ENCODE measurements at places on chromosomes 11 and 22.

DNA sequence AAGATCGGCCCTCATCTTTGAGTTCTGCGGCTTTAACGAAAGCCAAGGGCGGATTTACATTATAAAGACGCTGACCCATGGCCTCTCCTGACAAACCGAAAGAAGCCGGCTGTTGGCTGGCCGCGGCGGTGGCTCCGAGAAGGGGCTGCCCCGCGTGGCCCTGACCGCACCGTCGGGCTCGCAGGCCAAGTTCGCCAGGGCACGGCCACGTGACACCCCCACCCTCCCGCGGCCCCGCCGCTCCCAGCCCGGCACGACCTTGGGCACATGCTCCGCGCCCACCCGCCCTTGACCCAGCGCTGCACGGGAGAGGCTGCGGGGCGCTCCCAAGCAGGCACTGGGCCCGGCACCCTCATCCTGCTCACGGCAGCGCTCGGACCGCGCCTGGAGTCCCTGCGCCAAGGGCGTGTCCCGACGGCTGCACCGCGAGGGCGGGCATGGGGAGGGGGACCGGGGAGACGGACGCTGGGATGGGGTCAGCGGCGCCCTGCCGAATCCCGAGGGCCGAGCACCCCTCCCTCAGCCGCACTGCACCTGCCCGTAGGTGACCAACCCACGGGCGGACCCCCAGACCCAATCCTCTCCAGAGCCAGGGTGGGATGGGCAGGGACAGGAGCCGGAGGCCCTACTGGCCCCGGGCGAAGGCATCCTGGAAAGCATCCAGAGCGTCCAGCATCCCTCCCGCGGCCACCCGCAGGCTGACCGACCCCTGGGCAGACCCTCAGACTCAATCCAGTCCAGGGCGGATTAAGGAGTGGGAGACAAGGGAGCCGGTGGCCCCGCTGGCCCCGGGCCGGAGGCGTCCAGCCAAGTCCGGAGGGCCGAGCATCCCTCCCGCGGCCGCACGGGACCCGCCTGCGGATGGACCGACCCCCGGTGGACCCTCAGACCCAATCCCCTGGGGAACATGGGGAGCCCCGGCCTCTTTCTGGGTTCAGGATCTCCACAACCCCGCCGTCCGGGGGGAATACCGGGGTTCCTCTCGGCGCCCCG lies 759 bp downstream of the CPT1A start:
- no peak for DNase-seq

DNA sequence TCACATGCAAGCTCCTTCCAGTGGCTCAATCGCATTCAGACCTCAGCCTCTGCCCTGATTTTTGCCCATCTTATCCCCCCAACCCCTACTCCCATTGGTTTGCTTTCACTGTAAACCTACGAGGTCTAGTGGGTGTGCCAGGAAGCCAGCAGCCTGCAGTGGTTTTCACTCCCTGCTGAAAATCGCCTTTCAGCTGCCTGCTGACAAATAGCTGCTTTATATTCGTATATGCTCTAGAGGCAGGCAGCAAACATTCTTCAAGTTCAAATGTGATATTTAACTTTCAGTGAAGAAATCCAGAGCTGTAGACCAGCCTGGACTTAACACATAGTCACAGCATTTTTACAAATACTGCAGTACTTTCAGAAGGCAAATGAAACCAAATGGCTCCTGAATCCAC lies 92.8 kb upstream of the APOA1 start:
- no peak for DNase-seq

- DNase-seq = no peak
Measured at GRCh38 chr11:57536947-57537619, at the start of gene SMTNL1. TSS of gene SMTNL1 (plus strand) at chr11:57537595. CDS start at chr11:57542643, 5,048 bp downstream.

GRCh38 chr11:945986-946385 lies 20.3 kb downstream of the AP2A2 start:
- DNase-seq = no peak

- no peak for DNase-seq
Measured at GRCh38 chr11:112694813-112695212, 266.4 kb upstream of the NCAM1 start.

- DNase-seq = no peak
Measured at GRCh38 chr11:126354631-126355323, 709 bp upstream of the ST3GAL4 start.

DNA sequence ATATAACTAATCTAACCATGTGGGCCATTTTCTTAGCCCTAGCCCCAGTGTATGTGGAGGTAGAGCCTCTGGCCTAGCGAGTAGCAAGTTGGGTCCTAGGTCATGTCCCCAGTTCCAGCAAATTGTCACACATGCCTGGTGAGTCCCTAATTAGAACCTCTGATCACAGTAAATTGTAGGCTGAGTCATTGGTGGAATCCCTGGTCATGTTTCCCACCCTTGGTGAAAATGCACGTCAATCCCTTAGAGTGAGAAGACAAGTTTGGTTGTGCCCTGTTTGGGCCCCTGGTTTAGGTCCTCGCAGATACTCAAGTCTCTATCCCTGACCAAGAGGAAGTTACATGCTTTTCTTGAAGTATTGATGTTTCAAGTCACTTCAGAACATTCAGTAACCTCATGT lies 46.7 kb downstream of the ATM start:
- DNase-seq = no peak

DNA sequence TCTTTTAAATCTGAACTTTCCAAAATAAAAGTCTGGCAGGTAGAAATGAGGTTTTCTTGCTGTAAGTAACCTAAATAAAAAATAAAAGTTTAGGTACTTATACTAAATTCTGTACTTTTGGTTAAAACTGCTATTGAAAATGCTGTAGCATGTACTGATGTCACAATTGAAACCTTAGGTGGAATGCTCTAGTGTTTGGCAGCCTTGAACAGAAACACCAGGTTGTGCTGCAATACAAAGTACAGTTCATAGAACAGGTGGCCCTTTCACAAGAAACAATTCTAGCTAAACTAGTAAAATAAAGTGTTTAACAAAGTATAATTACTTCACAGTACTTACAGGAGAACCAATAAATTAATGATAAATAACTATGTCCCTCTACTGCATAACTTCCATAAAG lies 25.1 kb downstream of the NPAT start:
- no peak for DNase-seq

DNA sequence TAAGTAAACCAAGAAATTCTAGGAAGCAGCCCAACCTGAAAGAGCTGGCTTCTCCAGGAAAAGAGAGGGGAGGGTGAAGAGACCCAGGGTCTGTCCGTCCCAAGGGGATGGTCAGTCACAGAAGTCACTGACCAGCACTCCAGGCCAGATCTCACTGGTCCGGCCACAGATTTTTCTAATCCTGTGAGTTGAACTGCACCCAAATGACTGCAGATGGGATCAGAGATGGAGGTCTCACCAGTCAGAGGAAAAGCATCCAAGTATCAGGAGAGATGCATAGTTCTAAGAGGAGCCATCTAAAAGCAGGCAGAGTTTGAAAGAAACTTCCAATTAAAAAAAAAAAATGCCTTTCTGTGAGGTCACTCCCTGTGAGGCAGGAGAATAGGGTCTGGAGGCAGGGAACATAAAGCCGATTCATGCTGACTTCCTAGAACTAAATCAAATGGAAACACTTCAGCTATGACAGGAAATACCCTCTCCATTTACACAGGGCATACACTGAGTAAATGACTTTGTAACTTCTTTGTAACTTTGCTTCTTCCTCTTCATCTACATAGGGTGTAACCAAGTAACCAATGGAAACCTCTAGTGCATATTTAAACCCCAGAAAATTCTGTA lies 144.5 kb downstream of the CCDC34 start:
- DNase-seq = no peak

- DNase-seq = no peak
Measured at GRCh38 chr11:129636926-129637325, 178.7 kb upstream of the TMEM45B start.

- no peak for DNase-seq
Measured at GRCh38 chr11:77201370-77201769, 73.3 kb downstream of the MYO7A start.

- no peak for DNase-seq
Measured at GRCh38 chr11:113177671-113178070, 136.7 kb upstream of the TTC12 start.

DNA sequence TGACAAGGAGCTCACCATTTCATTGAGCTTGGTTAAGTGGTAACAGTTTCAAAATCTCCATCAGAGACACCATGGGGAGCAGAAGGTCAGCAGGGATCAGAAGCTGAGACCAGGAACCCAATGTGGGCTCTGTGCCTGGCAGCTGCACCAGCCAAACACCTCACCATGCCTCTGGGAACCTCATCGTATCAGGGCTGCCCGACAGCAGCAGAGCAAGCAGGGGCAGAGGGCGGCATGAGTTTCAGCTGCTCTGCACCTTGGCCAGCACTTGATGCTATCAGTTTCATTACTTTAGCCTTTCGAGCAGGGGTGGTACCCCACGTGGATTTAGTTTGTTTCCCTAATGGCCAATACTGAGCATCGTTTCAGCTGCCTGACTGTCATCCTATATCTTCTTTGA lies 77.8 kb downstream of the DGCR2 start:
- no peak for DNase-seq

GRCh38 chr11:127825183-127825582 lies 762.2 kb downstream of the ETS1 start:
- DNase-seq = no peak

DNA sequence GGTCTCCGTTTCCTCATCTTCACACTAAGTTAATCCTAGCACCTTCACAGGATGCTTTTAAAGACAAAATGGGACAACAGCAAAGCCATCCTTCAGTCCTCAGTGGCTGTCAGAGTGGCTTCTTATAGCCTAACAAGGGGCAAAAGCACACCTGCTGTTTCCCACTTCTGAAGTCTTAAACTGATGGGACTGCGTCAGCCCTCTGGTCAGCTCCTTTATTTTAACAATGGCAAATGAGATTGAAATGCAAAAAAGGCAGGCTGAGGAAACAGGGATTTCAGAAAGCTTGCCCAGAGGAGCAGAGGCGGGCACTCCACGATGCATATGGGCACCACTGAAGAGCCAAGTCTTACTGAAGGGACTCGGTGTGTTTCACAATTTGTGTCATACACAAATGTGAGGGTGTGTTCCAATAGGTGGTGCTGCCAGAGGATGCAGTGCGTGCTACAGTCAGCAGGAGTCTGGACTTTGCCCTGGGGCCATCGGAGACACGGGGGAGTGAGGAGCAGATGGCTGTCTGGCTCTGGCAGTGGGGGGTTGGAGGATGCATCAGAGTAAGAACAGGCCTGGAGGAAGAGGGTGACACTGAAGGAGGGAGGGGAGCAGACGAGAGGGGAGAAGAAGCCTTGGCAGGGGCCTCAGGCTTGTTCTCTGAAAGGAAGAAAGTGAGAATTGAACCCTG lies 47.3 kb downstream of the TENM4 start:
- no peak for DNase-seq

GRCh38 chr22:39169797-39170466 lies 17.5 kb upstream of the CBX7 start:
- no peak for DNase-seq

DNA sequence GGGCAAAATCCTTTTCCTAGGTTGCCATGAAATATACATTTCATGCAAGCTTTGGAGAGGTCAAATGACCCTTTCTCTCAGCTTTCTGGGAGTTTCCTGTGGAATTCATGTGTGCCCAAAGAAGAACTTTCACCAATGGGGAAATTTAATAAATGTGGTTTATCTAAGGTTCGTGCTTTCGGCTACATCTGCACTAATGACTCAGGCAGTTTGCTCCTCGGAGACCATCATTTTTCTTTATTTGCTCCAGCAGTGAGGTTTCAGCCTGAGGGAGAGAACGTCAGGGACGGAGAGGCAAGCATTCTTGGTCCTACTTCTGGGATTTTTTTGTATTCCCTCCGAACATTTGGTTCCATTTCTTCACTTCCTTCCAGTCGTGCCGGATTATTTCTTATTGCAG lies 85.2 kb downstream of the FLI1 start:
- no peak for DNase-seq

DNA sequence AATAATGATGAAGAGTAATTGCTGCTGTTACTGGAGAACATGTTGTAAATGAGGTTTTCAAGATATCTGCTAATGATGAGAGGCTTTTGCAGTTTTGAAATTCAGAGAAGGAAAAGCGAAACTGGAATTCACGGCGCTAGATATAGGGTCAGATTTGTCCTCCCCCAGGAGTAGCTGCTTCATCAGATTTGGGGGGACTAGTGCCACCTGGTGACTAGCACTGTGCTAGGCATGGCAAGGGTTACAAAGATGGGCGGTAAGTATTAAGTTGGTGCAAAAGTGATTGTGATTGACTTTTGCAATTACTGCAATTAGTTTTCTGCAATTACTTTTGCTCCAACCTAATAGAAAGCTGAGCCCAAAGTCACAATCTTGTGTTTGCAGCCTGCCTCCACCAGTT lies 879.9 kb upstream of the TENM4 start:
- no peak for DNase-seq

Measured in esophagus muscularis mucosa (tissue), 4 donors.